Fibroblast of skin of back (primary cell): ENCODE measurements at places on chromosomes 7 and 10.

GRCh38 chr7:1283941-1284742, 51.5 kb downstream of the UNCX start:
- no peak for DNase-seq

DNA sequence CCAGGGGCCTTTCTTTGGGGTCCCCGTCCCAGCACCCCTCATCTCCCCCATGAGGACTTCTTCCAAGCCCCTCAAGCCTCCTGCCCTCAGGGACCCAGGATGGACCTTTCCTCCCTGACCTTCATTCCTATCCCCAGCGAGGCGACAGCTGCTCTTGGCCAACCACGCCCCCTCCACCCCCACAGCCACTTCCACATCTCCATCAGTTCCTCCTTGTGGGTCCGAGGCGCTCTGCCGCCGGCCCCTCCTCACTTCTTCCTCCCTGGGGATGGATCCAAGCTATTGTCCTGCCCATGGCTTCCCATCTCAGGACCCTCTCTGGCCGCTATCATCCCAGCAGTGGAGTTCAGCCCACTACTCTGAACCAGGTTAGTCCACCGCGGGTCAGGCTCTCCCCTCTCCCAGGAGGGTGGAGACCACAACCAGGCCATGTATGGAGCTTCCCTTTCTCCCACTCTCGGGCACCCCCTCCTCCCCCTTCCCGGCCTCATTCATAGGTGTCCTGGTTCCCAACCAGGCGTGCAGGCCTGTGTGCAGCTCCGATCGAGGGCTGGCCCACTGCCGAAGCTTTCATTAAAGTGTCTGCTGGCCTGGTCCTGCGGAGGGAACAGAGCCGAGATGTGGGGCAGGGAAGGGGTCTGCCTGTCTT, 1.7 kb upstream of the SH2B2 start:
- DNase-seq: no peak

DNA sequence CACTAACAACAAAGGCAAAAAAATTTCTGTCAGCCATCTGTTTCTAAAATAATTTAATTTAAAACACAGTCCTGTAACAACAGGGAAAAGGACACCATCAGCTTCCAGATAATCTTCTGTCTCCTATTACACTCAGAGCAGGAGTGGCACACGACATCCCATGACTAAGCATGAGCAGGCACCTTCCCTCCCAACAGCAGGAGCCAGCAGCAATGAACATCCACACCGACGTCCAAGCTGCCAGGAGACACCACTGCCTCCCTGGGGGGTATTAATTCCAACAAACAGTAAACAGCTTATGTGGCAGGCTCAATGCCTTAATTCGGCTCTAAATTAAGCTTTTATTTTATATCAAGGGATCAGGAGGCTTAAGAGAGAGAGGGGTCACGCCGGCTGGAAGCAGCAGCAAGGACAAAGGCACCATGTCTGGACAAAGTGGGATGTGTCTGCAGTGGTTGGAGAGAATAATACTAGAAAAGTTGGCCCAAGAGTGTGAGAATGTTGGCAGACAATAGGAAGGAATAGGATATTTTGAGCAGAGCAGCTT, 45.7 kb downstream of the KIAA1549 start:
- DNase-seq: peak; percentile 83

DNA sequence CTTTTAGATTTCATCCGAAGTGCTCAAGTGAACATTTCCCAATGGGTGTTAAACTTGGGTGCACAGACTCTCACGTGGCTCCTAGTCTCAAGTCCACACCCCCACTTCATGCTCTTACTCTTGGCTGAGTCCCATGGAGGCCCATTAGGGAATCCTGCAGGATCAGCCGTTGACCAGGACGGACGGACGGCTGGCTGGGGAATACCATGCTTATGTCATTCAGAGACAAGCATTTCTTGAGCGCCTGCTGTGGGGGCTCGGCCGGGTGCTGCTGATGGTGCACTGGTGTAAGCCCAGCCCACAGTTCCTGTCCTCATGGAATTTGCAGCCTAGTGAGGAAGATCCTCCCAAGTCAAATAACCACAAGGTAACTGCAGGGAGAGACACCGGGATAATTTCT, 44.7 kb downstream of the PITRM1 start:
- no peak for DNase-seq

GRCh38 chr10:103854686-103855391, 537 bp downstream of the SH3PXD2A start:
- peak; percentile 68 for DNase-seq

DNA sequence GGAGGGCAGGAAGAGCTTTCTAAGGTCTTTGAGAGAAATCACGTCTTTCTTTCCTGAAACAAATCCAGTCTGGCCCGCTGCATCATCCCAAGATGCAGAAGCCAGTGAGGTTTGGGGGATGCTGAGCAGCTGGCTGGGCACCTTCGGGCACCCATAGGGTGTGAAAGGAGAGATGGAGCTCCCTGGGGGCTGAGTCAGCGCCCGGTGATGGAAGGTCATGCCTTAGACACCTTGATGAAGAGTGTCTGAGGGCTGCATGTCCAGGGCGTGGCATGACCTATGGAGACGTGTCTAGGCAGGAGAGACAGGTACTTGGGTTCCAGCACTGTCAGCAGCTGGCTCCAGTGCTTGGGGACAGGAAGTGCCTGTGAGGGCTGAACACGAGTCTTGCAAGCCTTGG, 88.3 kb downstream of the GOLGA7B start:
- no peak for DNase-seq

- DNase-seq: peak; percentile 72
Measured at GRCh38 chr7:32594965-32595490, 99.7 kb downstream of the AVL9 start.

GRCh38 chr10:28396331-28396730, 93.5 kb upstream of the MPP7 start:
- DNase-seq: peak; percentile 16

- no peak for DNase-seq
Measured at GRCh38 chr10:130326954-130327353, 190.8 kb downstream of the GLRX3 start.

DNA sequence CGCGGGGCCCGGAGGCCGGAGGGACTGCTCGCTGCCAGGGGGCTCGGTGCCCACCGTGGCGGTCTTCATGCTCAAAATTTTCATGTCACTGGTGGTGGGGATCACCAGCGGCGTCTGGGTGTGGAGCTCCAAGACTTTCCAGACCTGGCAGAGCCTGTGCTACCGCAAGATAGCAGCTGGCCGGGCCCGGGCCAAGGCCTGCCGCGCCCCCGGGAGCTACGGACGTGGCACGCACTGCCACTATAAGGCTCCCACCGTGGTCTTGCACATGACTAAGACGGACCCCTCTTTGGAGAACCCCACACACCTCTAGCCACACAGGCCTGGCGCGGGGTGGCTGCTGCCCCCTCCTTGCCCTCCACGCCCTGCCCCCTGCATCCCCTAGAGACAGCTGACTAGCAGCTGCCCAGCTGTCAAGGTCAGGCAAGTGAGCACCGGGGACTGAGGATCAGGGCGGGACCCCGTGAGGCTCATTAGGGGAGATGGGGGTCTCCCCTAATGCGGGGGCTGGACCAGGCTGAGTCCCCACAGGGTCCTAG, 2.0 kb downstream of the FZD9 start:
- DNase-seq: no peak

DNA sequence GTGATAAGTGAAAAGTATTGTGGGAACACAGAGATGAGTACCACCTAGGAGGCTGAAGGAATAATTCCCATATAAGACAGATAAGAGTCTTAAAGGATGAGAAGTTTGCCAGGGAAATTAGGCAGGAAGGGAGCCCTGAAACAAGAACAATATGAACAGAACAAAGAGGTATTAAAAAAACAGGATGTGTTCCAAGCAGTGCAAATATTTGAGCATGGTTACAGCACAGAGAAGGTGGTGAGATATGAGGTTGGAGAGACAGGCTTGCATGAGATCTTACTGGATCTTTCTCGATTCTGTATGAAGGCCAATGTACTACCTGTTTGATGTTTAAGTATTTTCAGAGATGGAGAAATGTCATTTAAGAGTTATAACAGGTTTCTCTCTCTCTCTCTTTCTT, 20.3 kb downstream of the TAC1 start:
- DNase-seq: no peak

DNA sequence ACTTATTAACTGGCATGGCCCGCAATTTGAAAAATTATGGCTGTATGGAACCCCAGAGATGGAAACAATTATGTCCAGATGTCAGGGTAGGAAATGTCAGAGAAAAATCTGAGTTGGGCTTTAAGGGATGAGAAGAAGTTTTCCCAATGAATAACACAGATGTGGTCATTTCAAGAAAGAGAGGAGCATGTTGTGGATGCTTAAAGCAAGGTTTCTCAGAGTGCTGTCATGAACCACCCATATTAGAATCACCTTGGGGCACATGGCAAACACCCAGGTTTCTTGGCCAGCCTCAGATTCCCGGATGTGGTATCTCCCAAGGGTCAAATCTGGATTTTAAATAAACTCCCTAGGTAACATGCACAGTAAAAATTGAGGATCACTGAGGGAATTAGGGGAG, 43.6 kb downstream of the LAMB4 start:
- DNase-seq: no peak

DNA sequence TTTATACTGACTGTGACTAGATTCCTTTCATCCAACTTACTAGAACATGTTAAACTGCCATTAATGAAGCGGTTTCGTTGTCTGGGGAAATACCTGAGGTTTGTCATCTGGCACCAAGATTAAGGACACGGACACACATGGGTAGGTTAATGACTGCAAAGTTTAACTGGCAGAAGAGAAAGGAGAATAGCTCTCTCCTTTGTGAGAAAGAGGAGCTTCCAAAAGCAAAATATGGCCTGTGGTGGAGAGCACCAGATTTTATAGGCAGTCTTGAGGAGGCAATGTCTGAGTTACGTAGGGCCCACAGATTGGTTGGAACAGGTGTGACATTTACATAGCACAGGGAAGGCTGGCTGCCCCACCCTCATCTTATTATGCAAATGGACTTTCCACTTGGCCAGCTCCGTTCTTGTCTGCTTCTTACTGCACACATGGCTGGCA, 1193.0 kb upstream of the CELF2 start:
- DNase-seq: no peak

- no peak for DNase-seq
Measured at GRCh38 chr7:36742911-36743775, 18.8 kb upstream of the AOAH start.

GRCh38 chr10:93216341-93216985, 142.8 kb downstream of the CYP26A1 start:
- DNase-seq: no peak

GRCh38 chr7:30941582-30942323, 22.0 kb upstream of the GHRHR start:
- DNase-seq: no peak

DNA sequence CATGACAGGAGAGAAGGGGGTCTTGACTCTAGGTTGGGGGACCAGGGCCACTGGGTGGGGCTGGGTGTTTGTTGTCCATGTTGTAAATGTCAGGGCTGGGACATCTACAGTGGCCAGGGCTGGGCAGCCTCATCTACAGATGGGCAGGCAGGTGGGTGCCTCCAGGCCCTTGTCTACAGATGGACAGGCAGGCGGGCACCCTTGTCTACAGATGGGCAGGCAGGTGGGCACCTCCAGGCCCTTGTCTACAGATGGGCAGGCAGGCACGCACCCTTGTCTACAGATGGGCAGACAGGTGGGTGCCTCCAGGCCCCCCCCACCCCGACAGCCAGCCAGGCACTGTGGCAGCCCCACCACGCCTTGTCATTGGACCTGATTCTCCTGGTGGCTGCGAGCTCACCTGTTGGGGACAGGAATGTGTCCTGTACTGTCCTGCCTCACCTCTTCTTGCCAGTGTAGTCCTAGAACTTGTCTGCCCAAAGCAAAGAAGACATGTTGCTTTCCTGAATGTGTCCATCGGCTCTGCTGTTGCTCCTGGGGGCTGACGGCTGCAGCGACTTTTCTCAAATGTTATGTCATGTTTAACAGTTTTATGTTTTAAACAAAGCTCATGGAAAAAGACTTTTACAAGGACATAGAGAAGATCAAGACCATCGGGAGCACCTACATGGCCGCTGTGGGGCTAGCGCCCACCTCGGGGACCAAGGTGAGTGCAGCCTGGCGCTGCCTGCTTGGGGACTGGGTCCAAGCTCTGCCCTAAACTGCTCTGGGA, 129.9 kb downstream of the ADCY1 start:
- DNase-seq: no peak

DNA sequence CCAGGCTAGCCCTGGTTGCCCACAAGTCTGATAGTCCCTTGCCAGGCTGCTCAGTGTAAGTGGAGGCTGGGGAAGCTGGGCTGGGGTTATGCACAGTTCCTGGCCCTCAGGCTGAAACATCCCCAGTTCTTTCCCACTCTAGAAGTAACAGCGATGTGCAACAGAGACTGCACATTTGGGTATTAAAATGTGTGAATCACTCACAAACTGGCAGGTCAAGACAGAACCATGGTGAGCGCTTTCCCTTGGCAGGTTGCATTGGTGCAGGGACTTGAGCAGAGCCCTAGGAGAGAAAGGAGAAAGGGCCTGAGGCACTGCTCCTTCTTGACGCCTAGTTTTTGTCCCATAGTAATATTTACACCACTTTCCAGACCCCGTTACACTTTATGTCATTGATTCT, 56.1 kb upstream of the SLC35B4 start:
- DNase-seq: no peak

DNA sequence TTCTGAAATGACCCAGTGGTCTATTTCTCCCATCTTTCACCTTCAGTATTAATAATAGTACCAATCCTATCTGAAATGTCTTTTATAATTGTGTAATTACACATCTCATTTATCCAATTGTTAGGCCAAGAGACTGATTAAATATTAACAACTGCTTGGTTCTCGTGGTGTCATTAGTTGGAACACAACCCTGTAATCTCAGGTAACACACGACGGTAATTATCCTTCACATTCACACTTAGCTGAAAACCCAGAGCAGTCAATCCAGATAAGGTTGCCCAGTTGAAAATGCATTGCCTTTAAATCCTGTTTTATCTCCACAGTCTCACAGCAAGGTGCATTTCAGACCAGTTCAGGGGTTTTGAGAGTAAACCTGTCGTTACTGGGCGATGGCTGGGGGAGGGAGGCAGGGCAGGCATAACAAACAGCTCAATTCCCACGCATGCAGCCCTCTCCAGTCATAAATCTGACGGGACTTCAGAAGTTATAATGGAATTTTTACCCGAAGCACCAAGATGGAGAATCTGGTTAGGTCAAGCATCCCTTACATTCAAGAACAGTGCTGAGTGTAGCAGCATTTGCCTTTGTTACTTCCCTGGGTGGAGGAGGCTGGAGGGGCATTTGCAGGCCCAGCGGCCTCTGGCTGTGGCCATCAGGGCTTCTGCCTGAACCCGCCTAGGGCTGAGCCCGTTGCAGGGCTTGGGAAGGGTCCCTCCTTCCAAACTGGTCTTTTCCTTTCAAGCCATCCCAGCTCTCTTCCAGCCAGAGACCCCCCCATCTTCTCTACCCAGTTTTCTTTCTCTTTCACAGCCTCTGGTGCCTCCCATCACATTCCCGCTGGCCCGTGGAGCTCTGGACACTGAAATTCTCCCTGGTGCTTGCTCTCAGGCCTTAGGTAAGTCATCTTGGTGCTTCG, 201.0 kb upstream of the LYZL2 start:
- no peak for DNase-seq

GRCh38 chr10:12419262-12419847, 70.0 kb downstream of the CAMK1D start:
- DNase-seq: peak; percentile 88
